Ovary (tissue), 10 donors: ENCODE measurements at places on chromosomes 13 and 19. TPM values are rescaled to one million over a fixed set of nuclear protein-coding genes. Genes with fewer than 3 reads are reported as not detected.
A peak's percentile ranks its signal among the peaks of the same experiment; 100 is the strongest.

ZNF536 gene
- not detected for total RNA-seq

- peak; percentile 99 for DNase-seq
Observed at GRCh38 chr19:9791552-9792205, 23.1 kb upstream of the ZNF846 start.

- no peak for DNase-seq
Observed at GRCh38 chr13:98785405-98785804, 32.9 kb upstream of the SLC15A1 start.

GRCh38 chr19:2648528-2648937, 54.0 kb downstream of the GNG7 start:
- peak; percentile 73 for DNase-seq

MBD3L3 gene
- not detected for total RNA-seq

RXFP2 gene
- not detected for total RNA-seq

DNA sequence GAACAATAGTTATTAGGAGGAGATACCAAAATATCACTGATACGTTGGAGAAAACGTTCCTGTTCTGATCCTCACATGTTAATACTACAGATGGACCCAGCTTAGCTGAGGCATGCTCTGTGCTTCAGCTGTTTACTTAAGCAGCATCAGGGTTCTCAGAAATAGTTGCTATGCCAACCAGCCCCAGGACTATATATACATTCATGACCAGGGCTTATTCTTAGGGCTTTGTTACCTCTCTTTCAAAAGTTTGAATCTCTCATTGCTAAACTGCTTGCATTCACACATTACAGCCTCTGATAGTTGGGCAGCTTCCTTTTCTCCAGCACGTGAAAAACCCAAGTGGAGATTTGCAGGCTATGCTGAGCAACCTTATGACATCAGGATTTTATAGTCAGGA, 800.4 kb downstream of the DIAPH3 start:
- DNase-seq: no peak

DNA sequence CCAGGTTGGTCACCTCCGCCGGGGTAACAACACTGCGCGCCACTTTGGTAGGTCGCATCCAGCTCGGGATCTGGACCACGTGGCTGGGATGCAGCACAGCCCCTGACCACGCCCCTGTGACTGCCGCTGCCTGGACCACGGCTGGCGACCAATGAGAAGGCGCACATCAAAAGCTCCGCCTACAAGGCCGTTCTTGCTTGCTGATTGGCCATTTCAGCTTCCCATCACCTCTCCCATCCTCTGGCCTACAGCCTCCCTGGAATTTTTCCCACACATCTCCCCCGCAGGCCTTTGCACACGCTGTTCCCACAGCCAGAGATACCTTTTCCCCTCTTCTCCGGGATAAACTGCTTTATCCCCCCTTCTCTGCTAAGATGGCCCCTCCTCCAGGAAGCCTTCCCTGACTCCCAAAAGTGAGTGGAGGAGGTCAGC, 12.5 kb upstream of the MAP1S start:
- DNase-seq: no peak

HPN gene
- total RNA-seq: 8.0 TPM

CLEC4G gene
- total RNA-seq: 1.4 TPM

DNA sequence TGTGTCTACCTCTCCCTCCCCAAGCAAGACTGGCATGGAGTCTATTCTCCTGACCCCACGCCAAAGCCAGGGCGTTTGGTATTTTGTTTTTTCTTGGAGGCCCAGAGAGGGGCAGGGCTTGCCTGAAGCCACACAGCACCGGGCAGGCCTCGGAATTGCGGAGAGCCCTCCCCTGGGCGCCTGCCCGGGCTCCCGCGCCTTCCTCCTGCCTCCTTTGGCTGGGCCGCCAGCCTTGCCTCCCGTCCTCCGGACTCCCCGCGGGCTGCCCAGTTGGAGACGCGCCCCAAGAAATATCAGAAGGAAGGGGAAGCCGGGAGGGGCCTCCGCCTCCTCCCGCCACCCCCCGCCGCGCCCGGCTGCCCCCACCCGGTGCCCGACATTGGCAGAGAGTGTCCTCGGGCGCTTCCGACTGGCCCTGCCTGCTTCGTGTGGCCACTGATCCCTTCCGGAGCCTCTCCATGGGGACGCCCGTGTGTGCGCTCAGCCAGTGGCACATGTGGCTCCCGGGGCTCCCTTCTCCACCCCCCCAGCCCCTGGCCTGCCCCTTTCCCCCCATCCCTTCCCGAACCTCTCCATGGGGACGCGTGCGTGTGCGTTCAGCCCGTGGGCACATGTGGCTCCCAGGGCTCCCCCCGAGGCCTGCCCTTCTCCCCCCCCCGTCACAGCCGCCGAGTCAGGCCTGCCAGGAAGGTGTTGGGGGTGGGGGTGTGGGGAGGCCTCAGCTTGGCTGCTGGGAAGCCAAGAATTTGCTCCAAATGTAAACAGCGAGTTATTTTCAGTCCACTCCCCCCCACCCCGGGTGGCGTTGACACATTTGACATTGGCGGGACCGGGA, 37.3 kb downstream of the NFIC start:
- peak; percentile 96 for DNase-seq

PSG3 gene
- not detected for total RNA-seq

HSD11B1L gene
- total RNA-seq: 3.1 TPM

GRCh38 chr19:28012361-28012760, 1200.6 kb downstream of the UQCRFS1 start:
- no peak for DNase-seq

- DNase-seq: no peak
Observed at GRCh38 chr13:57045826-57046546, 94.7 kb upstream of the PRR20A start.

- no peak for DNase-seq
Observed at GRCh38 chr13:28022848-28023518, 34.5 kb upstream of the URAD start.

MEF2B gene
- 0.46 TPM for total RNA-seq

SIGLECL1 gene
- not detected for total RNA-seq

LMTK3 gene
- total RNA-seq: 0.38 TPM

C5AR2 gene
- 1.8 TPM for total RNA-seq

GRCh38 chr13:46839399-46839798, 42.4 kb upstream of the ESD start:
- no peak for DNase-seq
